Iris pigment epithelial cell (primary cell): ENCODE measurements at places on chromosomes 5 and 9.
A peak's percentile ranks its signal among the peaks of the same experiment; 100 is the strongest.

DNA sequence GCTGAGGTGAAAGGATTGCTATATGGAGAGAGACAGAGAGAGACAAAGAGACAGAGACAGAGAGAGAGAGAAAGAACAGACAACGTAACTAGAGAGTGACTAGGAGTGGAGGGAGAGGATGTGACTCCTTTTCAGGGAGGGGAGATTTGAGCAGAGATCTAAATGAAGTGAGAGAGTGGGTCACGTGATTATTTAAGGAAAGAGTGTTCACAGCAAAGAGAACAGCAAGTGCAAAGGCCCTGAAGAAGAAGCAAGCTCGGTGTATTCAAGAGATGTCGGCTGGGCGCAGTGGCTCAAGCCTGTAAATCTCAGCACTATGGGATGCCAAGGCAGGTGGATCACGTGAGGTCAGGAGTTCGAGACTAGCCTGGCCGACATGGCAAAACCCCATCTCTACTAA lies 40.9 kb upstream of the CTNNA1 start:
- no peak for DNase-seq

- no peak for DNase-seq
Measured at GRCh38 chr5:159732220-159732619, 184.1 kb upstream of the ADRA1B start.

DNA sequence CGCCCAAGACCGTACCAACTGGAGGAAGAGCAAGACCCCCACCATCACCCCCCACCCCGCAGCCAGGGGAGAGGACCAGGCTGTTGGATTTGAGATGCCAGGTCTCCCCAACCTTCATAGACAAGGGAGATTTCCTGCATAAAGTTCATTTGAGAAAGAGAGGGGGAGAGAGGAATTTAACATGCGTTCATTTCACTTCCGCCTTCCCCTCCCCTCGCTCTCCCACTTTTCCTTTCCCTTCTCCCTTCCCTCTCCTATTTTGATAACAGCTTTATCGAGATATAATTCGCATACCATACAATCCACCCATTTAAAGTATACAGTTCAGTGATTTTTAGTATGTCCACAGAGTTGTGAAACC lies 4.2 kb upstream of the NKX2-5 start:
- no peak for DNase-seq

- DNase-seq, result peak; percentile 36
Measured at GRCh38 chr5:1799110-1799601, 481 bp downstream of the MRPL36 start.

DNA sequence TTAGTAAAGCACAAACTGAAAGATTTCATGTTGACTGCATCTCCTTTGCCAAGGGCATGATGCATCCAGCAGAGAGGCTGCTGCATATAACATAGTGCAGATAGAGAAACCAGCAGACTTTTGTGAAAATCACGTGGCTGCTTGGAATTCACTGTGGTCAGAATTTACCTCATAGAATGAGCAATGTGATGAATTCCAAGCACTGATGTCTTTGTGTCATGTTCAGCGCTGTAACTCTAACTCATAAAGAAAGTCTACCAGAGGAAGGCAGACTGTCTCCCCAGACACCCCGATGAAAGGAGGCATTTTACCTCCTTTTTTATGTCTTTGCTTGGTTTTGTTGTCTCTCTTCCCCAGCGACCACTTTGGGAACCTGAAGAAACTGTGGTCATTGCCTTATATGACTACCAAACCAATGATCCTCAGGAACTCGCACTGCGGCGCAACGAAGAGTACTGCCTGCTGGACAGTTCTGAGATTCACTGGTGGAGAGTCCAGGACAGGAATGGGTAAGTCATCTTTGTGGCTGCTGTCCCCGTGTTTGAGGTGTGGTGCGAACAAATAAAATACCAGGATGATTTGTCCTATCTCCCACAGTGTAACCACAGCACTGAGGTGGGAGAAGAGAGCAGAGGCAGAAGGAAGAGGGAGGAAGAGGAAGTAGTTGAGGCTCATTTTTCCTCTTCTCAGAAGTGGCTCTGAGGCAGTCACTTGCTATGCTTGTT lies 42.0 kb downstream of the ITK start:
- DNase-seq, result peak; percentile 34

- DNase-seq, result peak; percentile 87
Measured at GRCh38 chr9:88789785-88790184, 201.5 kb upstream of the S1PR3 start.

GRCh38 chr5:174872271-174872670 lies 147.9 kb downstream of the MSX2 start:
- no peak for DNase-seq

- DNase-seq, result no peak
Measured at GRCh38 chr9:125755340-125755739, 8.2 kb downstream of the PBX3 start.

GRCh38 chr5:104626122-104626521 lies 1063.5 kb upstream of the NUDT12 start:
- DNase-seq, result no peak

DNA sequence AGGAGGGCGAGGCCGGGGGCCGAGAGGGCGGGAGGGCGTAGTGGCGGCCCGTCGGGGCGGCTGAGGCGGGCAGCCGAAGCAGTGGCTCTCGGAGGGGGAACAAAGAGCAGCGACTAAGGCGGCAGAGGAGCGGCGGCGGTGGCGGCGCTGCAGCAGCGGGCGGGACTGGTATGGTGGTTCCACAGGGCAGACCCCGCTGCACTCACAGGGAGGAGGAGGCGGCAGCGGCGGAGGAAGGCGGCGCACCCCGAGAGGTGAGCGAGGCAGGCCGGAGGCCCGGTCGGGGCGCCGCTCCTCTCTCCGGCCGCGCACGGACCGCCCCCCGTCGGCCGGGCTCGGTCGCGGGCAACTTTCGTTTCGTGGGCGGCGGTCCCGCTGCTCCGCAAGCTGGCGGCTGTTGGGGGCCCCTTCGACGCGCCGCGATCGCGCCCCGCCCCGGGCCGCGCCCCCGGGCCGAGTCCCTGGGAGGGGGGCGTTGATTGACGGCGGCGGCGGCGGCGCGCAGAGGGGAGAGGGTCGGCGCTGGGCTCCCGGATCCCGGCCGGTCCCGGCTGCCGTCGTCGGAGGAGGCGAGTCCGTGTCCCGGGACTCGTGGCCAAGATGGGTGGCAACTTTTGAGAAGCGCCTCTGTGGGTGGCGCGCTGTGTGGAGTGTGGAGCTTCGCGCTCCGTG lies 467 bp downstream of the CNOT6 start:
- peak; percentile 32 for DNase-seq

GRCh38 chr5:169656125-169656901 lies 19.2 kb downstream of the DOCK2 start:
- DNase-seq, result peak; percentile 71

DNA sequence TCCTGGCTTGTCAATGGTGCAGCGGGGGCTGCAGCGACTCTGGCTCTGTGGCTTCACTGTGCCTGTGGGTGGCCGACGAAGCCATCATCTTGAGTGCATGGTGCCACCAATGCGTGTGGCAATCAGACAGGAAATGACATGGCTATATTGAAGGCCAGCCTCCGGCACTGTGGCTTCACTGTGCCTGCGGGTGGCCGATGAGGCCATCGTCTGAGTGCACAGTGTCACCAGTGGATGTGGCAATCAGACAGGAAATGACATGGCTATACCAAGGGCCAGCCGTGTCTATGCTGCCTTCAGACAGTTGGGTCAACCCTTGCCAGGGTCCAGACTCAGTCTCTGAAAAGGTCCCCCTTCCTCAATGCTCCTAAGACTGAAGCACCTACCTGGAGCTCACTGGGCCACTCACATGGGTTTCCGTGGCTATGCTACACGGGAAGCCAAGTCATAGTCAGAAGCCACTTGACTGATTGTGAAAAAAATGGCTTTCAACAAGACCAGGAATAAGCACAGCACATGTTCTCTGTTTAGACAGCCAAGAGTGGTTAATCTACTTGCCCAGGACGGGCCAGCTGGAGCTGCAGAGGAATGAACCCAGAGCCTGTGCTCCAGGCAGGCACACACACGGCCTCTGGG lies 67.5 kb upstream of the S1PR3 start:
- no peak for DNase-seq

DNA sequence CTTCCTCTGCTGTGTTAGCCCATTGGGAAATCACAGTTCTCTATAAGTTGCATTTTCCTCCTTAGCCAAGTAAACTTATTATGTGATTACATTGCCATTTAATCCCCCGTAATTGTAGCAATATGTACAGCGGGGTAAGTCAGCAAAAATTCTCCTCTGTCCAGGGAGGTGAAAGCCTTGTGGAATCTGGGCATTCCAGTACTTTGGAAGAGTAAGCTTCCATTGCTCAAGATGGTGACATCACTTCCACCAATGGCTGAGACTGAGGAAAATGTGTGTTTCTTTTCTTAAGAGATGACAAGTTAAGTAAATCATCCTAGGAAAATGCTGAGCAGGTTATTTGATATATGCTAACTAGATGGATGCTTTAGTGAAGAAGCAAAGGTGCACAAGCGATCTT lies 436.7 kb downstream of the CETN3 start:
- DNase-seq, result peak; percentile 26

GRCh38 chr5:96636046-96636445 lies 26.1 kb upstream of the CAST start:
- no peak for DNase-seq

DNA sequence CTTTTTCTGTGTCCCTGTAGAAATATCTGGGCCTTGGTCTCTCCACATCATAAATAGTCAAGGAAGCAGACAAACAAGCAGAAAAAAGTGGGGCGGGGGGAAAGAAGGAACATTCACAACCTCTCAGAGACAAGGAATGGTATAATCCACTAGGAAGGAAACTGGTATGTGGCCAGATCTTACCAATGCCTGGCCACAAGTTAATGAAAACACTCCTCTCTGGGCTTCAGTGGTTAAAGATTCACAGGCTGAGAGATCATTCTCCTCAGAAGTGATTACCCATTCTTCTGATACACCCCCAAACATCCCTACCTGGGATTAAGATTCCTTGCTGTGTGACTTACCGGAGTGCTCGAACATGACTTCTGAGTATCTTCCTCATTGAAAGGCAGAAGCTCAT lies 290.6 kb downstream of the MARCHF11 start:
- DNase-seq, result no peak

- DNase-seq, result no peak
Measured at GRCh38 chr5:121688781-121689180, 162.9 kb upstream of the FTMT start.

DNA sequence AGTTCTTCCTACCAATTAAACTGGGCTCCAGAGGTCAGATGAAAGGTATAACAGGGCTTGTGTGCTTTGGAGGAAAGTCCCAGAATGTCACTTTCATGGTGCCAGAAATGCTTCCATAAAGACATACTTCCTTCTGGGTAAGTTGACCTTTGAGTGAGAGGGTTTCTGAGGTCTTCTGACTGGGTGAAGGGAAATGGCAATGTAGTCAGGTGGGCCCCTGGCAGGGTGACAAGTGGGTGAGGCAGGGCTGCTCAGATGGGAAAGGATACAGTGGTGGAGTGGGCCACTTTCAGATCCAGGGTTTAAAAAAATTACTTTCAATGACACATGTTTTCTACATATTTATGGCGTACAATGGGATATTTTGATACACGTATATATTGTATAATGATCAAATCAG lies 136.5 kb upstream of the PITX1 start:
- no peak for DNase-seq

DNA sequence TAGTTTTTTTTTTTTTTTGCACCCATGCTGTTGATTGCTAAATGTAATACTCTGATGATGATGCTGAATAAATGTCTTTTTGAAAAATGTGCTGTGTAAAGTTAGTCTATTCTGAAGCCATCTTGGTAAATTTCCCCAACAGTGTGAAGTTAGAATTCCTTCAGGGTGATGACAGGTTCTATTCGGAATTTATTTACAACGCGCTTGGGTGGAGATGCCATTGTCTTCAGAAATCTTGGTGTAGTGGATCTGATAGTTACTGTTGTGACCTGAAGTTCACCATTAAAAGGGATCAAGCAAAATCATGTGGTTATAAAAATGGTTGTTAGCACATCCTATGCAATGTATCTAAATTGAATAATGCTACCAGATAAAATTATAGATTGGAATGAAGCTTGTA lies 36.3 kb upstream of the DMRT1 start:
- no peak for DNase-seq

DNA sequence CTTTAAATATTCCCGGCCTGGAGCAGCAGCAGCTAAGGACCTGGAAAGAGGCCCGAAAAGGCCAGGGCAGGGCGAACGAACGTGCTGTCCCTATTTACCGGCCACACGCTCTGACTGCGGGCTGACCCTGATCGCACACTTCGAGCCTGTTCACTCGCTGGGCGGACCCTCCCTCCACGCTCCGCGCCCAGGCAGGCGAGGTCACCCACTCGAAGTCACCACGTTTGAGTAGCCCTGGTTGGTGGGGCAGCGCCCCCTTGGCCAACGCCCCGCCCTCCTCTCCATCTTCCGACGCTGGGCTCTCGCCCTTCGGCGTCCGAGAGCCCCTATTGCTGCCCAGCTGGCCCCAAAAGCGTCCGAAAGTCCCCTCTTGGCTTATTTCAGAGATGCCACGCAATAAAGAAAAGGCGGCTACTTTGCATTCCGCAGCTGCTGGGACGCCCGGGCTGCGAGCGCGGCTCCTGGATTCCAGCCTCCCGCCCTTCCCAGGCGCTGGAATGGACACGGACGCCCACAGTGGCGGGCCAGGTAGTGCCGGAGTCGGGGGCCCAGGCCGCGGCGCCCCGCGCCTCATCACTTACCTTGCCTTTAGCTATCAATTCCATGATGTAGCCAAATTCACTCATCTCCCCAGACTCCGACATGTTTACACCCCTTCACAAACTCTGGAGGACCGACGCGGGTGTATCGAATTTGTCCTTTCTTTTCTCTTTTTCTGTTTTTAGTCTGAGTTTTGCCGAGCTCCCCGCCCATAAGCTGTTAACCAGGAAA lies 9.9 kb upstream of the TRIM36 start:
- DNase-seq, result no peak

GRCh38 chr5:148633067-148633377 lies 21.3 kb downstream of the HTR4 start:
- DNase-seq, result no peak

DNA sequence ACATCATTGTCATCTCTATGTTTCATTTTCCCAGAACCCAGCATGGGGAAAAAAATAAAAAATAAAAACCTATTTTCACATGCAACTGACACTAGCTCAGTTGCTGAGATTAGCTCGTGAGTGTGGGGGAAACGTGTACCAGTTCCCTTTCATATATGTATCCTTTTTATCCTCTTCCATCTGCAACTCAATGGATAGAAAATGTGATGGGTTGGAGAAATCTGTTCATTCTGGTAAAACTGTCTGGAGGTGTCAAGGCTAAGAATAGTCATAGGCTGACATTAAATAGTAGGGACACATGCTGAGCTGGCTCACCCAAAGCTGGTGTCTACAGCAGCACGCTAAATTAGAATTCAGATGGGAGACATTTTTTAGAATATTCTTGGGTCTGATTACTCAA lies 519.3 kb downstream of the ELAVL2 start:
- DNase-seq, result no peak

DNA sequence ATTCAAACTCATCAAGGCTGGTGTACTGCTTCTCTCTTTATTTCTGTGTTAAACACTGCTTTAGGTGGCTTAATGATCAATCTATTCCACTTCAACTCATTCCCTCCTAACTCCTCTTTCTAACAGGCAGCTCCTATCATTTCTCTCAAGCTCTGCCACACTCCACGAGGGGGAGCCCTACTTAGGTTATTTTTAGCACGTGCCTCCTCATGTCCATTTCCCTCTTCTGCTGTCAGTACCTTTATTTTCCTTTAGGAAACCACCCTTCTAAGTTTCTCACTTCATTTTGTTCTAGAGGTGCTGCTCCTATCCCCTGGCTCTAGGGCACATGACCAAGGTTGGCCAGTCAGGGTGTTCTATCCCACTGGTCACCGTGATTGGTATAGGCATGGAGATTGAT lies 6.7 kb upstream of the BRINP1 start:
- DNase-seq, result peak; percentile 38

- no peak for DNase-seq
Measured at GRCh38 chr5:75473463-75473862, 38.0 kb downstream of the CERT1 start.

- no peak for DNase-seq
Measured at GRCh38 chr5:34009610-34010009, 1.8 kb upstream of the AMACR start.
